ENCODE measurements at places on chromosomes 5 and 9.

DNA sequence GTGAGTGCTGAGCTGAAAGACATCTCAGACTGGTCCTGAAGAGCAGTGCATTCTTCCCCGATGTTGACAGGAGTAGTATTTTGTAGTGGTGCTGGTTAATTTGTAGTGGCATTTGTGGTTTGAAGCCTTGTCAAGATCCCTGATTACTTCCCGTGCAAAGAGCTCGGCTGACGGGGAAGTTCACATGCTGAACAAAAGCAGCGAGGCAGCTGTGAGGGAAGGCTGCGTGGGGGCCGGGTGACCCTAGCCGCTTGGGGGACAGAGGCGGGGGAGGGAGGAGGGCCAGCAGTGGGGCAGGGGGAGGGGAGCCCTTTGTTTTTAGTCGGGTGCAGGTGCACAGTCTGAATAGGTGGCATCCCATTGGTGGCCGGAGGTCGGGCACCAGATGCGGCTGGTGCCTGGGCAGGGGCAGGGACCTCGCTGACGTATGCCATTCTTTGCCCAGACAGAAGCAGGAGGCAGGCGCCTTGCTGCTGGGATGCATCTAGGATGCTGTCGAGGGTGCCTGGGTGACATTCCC lies 64.7 kb downstream of the CRB2 start:
- DNase-seq = no peak

GRCh38 chr5:148989567-148989966 lies 73.3 kb downstream of the SH3TC2 start:
- DNase-seq = no peak

DNA sequence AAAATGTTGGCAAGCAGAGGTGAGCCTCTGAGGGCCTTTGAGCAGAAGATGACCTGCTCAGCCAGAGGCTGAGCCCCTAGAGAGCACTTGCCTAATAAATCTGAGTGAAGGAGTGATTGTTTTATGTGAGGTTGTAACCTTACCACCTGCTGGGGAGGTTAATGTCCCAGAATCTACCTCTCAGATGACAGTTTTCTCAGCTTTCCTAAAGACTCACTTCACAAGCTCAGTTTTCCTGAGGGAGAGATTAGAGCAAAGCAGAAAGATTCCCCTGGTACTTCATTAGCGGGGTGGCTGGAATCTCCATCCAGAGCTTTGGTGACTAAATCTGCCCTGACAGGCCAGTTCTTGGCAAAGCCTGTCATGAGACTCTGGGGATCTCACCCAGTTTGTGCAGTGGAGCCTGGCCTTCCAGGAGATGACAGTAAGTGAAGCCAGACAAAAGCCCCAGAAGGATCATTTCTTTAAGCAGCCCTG lies 48.8 kb upstream of the GALNT10 start:
- DNase-seq = no peak

GRCh38 chr9:134531220-134531970 lies 110.2 kb upstream of the COL5A1 start:
- no peak for DNase-seq

- no peak for DNase-seq
Observed at GRCh38 chr5:66963559-66963971, 233.0 kb downstream of the CD180 start.

GRCh38 chr5:24512423-24512822 lies 132.4 kb downstream of the CDH10 start:
- no peak for DNase-seq

DNA sequence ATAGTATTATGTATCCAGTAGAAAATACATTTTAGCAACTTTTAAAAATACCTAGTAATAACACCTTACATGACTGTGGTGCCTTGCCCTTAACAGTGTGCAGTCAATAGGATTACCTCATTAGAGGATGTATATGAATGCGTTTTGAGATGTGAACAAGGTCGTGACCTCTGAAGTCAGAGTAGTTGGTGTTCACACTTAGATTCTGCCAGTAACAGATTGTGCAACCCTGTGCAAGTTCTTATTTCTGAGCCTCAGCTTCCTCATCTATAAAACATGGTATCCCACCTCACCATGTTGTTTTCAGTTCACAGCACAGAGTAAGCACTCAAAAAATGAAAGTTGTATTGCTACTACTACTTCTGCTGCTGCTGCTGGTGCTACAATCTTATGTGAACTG lies 347.3 kb downstream of the KDM4C start:
- DNase-seq = no peak

DNA sequence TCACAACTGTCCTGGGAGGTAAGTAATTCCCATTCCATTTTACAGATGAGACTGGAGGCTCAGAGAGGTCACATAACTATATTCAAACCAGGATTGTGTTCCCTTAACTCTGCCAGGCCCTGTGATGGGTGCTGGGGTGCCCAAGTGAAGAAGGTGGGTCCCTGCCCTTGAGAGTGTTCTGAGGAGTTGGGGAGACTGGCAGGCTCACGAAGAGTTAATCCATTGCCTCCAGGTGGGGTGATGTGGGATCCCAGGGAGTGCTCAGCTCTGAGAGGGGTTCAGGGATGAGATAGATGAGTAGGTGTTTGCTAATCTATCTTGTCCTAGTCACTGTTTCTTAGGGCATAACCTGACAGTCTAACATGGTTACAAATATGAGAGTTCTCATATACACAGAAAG lies 36.7 kb downstream of the GSN start:
- DNase-seq = no peak

- DNase-seq = no peak
Observed at GRCh38 chr5:84281383-84281782, 103.3 kb downstream of the EDIL3 start.

DNA sequence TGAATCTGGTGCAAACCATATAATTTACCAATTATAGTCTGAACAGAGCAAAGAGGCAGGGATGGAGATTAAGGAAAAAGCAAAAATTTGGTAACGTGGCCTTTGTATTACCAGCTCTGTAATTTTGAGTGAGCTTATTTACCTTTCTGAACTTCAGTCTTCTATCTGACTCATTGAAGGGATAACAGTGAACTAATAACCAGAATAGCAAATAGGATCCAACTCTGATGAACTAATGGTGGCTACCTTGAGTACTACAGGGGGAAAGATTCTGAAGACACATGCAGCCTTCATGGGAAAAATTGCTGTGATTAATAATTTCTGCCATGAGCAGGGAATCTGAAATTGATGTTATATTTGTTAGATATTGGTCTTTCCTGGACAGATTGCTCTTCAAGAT lies 23.0 kb upstream of the LARP1 start:
- no peak for DNase-seq

GRCh38 chr9:69136779-69137178 lies 37.3 kb upstream of the TJP2 start:
- no peak for DNase-seq

GRCh38 chr5:96203761-96204160 lies 229.3 kb downstream of the PCSK1 start:
- DNase-seq = no peak

GRCh38 chr9:128193469-128194096 lies 2.2 kb upstream of the CIZ1 start:
- no peak for DNase-seq

GRCh38 chr5:78586251-78586650 lies 62.3 kb downstream of the LHFPL2 start:
- DNase-seq = no peak

GRCh38 chr9:94031946-94032345 lies 52.3 kb upstream of the PTPDC1 start:
- no peak for DNase-seq

DNA sequence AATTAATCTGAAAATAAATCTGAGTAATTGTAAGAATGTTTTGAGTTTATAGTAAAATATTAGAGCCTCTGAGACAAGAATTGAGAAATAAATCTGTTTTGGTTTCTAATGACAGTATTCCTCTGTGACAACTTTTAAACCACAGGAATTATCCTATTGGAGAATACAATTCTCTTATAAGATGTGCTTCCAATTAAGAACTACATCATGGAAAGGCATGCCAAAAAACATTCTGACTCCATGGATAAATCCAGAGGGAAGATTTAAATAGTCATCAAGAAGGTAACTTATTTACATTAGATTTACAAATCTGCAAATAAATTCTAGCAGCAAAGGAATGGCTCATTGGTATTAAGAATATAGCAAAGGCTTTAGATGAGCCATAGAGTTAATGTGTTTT lies 178.3 kb upstream of the ACOT12 start:
- no peak for DNase-seq

- DNase-seq = no peak
Observed at GRCh38 chr9:111484572-111484894, 350 bp upstream of the ECPAS start.

DNA sequence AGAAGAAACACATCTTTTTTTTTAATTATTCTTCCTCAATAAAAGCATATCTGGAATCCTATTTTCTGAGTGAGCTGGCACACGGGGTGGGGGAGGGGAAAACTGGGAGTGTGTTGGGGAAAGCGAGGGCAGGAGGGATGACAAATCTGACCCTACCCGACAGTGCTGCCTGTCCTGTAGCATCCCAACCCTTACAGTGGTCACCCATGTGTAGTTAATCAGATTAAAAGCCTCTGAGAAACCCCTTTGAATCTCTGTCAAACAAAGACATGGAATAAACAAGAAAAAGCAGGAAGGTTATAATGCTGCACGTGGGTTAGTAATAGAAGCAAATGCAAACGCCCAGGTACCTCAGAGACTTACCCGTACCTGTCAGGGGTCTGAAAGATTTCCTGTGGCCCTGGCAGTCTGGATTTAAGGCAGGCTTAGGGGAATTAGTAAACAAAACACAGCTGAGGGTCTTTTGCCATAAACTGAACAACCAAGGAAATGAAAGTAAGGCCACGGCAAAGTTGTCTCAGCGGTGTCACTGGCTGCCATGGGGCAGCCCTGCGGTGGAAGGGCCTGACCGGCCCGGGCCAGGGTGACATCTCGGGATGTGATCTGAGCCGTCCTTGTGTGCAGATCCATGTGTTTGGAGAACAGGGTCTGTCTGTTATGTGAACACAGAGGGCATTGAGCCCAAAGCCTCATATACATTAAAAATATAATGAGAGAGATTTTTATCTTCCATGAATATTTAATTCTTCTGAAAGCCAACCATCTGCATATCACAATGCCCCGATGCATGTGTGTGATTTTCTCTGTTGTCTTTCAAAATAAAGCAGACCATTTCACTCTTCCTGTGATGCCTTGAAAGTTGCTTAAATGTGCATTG lies 308.2 kb downstream of the ZNF608 start:
- no peak for DNase-seq

DNA sequence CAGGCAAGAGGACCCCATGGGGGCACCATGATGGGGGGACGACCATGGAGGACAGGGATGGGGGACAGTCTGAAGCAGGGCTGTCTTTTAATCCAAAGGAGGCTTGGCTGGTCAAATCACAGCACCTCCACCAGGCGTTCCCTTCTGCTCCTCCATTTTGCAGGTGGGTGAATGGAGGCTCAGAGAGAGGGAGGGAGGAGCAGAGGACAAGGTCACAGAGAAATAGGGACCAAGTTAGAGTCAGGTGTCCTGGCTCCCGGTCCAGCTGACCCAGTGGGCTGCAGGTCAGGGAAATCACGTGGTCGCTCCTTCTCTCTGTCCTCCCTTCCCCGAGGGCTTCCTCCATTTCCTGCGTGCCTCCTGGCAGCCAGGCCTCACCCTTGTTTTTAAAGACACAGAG lies 156.4 kb upstream of the SMIM23 start:
- DNase-seq = no peak

- DNase-seq = no peak
Observed at GRCh38 chr9:135907006-135907430, 328 bp downstream of the CAMSAP1 start.

DNA sequence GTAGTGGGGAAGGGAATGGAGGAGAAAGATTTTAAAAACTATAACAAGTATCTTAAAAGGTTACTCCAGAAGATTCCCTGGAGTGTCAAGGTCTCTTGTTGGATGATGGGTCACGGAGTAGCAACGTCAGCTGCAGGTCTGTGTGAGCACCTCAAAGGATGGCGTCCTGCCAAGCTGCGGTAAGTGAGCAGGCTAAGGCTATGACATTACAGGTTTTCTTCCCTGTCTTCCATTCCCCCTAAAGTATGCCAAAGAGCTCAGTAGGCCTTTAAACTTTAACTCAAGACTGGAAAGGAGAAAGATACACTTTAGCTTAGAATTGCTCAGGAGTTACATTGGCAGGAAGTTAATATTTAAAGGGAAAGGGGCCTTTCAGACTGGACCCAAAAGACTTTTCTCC lies 17.5 kb downstream of the SPOCK1 start:
- no peak for DNase-seq

GRCh38 chr5:25286319-25286718 lies 641.5 kb upstream of the CDH10 start:
- DNase-seq = no peak

DNA sequence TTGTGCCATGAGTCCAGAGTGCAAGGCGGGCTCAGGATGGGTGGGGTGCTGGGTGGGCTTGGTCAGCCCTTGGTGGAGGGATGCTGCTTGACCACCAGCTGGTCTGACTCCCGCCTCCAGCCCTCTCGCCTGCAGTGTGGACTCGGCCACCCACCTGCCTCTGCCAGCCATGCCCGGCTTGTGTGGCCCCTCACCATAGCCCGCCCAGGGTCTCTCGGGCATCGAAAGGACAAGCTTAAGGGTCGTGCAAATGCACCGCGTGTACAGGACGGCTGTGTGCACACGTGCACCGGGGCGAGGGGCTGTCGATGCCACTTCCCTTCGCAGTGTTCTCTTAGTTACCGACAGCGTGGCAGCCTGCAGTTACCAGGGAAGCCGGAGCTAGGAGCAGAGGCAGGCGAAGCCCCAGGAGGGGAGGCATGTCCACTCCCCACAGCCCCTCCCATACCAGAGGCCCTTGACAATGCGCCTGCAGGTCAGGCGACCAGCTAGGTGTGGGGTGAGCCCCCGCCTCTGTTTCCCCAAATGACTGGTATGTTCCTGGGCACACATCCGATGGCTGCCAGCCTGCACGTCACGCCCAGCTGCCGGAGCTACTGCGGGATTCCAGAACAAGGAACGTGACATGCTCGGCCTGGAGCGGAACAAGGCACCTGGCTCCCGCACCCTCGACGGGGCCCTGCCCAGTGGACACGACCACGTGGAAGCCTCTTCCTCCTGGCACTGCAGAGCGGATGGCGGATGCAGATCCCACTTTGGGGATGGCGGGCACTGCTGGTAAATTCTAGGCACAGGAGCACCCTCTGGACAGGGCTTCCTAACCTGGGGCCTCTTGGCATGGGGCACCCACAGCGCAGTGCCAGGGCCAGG lies 7.8 kb downstream of the LCN9 start:
- no peak for DNase-seq

GRCh38 chr5:34655354-34655991 lies 655 bp upstream of the RAI14 start:
- no peak for DNase-seq

DNA sequence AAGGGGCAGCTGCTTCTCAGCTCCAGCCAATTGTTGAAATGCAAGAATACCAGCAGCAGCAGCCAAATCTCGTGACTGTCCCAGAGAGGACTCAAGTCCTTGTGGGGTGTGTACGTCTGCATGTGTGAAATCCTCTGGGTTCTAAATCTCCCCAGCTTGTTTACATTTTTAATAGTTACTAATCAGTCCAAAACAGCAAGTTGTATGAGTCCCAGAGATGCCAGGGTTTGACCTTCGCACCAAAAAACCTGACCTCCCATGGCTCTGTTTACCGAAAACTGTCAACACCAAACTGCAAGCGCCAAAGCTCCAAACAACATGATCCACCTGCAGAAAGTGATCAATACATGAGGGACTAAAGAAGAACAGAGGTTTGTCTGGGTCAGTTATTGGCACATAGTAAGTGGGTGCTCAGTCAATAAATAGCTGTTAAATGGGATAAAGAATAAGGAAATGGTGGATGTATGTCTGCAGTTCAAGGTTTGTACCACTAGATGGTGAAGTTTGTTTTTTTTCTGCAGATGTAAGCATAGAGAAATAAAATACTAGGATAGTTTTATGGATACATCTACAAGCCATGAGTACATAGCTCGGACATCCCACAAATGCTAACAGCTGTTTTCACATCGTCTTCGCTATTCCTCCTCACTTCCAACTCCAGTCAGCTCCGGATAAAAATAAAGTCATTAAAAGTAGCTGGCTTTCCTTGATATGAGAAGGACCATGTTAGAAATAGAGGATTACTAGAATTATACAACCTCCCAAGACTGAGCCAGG lies 85.3 kb upstream of the ADRB2 start:
- DNase-seq = no peak

Data from stimulated activated naive CD4-positive, alpha-beta T cell (primary cell).